ENCODE measurements at places on chromosomes 1 and 21.

DNA sequence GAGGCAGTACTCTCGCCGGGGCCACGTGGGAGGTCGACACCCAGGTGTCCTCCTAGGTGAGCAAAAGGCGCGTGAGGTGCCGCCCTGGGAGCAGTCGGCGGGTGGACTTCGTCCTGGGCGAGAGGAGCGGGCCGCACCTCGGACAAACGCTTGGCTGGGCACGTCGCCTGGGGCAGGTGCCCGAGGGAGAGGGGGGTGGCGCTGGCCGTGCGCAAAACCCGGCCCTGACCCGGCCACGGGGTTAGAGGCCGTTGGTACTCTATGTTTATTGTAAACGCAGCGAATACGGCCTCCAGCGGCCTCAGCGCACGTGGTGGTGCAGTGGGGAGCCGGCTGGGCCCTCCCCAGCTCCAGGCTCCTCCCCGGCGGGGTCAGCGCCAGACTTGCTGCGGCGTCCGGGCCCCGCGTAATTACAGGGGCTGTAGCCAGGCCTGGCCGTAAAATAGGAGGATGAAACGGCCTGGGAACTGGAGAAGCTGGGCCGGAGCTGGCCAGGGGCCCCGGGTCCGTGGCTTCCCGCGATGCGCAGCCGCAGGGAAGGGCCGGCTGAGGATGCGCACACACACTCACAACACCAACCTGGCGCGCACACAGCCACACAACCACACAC is 1.6 kb upstream of the EFNA1 start:
- no peak for DNase-seq

GRCh38 chr1:236163463-236164153 is 21.3 kb downstream of the GPR137B start:
- DNase-seq = no peak

DNA sequence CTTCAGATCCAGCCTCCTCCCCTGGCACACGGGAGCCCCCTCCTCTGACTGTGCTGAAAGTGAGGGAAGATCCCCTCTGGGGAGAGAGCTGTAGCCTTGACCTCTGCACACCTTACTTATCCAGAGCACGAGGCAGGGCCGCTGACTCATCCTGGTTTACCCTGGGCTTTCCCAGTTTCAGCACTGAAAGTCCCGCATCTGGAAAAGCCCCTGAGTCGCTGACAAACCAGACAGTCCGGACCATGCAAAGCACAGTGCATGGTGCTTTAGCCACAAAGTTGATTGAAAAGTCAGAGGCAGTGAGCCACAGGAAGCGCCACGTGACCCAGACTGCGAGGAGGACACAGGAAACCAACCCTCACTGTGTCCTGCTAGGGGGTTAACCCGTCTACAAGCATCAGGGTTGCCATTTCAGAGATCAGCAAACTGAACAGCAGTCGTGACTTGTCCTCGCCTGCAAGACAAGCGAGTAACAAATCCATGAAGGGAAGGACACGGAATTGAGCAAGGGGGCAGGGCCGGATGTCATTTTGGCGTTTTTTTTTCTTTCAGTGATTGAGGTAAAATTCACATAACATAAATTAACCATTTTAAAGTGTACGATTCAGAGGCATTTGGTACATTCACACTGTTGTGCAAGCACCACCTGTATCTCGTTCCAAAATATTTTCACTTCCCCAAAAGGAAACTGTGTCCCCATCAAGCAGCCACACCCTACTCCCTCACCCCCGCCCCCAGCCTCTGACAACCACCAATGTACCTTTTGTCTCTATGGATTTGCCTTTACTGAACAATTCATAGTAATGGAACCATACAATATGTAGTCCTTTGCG is 19.9 kb upstream of the IFNGR2 start:
- peak; percentile 80 for DNase-seq

DNA sequence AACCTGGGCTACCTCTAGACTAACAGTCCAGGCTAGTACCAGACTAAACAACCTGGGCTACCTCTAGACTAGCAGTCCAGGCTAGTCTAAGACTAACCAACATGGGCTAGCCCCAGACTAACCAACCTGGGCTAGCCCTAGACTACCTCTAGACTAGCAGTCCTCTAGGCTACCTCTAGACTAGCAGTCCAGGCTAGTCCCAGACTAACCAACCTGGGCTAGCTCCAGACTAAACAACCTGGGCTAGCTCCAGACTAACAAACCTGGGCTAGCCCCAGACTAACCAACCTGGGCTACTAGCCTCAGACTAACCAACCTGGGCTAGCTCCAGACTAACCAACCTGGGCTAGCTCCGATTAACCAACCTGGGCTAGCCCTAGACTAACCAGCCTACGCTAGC is 2.0 kb downstream of the TFF2 start:
- no peak for DNase-seq

DNA sequence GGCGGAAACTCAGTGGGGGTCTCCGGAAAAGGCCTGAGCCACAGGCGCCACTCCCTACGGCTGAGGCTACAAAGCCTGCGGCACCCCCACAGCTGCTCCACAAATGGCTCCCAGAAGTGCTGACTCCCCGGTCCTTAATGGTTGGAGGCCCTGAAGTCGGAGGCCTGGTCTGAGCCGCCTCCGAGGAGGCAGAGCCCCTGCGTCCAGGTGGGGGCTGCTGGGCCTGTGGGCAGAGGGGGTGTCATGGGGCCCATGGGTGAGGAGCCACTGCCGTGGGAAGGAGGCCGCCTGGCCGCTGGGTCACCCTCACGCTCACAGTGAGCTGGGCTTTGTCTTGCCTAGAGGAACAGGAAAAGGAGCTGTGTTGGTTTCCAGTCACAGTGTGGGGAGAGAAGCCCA is 12.4 kb upstream of the COL18A1 start:
- no peak for DNase-seq

DNA sequence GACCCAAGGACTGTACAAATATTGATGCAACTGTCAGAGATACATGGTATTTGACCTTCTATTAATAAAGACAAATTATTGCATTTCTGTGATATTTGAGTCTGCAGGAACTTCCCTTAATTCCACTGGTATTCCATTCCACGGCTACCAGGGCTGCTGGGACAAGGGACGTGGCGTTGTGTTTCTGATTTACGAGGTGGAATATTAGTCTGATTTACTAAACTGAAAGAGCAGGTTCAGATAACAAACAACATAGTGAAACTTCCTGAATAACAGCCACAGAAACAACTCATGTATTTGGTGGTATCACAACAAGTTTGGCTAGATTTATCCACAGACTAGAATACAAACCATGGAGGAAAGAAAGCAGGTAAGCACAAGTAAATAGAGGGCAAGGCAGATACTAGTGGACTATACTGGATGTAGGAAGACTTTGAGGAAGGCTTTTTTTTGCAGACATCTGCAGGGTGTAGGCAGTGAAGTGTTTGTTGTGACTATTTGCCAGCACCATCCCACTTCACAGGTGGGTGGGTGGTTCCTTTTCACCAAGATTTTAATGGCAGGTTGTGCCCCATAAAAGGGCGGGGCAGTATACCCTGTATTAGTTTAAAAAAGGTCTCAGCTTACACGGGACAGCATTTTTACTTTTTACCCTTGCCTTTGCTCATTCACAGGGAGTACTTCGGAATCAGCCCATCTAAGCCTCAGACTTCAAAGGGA is 100.4 kb downstream of the FGGY start:
- no peak for DNase-seq

DNA sequence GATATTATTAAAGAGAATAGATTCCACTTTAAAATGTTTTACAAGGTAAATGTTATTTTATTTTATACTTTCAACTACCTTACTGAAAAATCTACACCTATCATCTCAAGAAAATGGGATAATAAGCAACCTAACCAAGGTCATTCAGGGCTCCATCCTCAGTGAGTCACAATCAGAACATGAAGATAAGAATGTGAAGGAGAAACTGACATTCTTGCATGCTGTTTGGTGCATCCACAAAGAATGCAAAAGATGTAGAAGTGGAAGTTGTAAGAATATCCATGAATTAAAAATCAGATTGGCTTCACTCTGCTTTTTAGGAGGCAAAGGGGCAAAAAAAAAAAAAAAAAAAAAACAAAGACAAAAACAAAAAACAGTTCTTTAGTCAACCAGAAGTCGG is 6.5 kb downstream of the WARS2 start:
- DNase-seq = no peak

GRCh38 chr1:27521336-27521831 is 31.4 kb upstream of the WASF2 start:
- no peak for DNase-seq

DNA sequence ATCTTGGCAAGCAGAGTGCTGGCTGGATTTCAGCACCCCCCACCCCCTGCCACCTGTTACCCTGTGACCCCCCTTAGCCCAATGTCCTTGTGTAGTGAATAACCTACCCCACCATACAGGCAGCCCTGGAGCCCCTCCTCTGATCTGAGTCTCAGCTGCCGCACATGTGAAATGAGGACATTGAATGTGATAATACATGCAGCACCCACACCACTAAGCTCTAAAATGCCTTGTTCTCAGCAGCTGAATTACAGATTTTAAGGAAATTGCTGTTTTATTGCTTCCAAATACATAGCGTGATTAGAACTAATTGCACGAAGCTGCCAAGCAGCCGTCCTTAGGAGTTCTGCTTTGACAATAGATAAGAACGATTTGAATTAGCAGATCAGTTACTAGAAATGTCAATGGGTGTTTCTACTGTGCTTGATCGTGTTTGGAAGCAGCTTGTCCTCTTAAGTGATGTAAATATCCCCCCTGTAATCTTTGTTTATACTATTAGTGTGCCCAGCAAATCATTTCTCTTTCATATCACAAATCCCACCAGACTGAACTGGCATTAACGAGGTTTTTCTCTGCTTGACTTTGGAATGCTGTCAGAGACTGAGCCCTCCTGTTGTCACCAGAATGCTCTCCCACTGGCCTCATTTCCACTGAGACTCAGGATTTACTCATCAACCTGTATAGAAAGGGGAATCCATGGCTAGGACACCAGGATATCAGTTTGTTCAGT is 4.9 kb downstream of the SLAMF8 start:
- DNase-seq = no peak

- DNase-seq = no peak
Observed at GRCh38 chr21:22191581-22191980, 1193.4 kb downstream of the NCAM2 start.

DNA sequence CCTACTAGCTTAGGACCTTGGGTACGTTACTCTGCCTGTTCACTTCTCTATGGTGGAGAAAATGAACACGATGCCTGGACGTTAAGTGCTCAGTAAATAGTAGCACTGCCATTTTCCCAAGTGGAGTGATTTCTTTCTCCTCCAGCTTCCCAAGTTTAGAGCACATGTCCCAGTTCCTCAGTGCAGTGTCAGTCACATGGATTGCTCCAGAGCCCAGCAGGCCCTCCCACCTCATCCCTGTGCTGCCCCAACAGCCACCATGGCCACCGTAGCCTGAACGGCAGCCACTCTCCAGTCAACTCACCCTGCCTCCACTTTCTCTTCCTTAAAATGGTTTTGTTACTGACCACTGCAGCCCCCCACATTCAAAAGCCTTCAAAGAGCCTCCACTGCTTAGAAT is 8.5 kb downstream of the STMN1 start:
- DNase-seq = no peak

GRCh38 chr1:110542725-110543124 is 23.8 kb upstream of the KCNA10 start:
- DNase-seq = no peak

DNA sequence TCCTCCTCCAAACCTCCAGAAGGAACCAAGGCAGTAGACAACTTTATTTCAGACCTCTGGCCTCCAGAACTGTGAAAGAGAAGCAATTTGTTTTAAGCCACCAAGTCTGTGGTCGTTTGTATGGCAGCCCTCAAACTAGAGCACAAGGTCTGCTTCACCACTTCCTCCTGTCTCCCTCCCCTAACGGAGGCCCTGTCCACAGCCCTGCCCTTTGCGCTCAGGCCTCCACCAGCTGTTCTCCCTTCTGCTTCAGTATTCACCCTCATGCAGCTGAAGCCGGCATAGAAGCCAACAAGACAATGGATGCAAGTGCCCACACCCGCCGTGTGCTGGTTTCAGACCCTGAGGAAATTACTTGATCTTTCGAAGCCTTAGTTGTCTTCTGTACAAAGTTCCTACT is 364.1 kb downstream of the HHAT start:
- DNase-seq = no peak

DNA sequence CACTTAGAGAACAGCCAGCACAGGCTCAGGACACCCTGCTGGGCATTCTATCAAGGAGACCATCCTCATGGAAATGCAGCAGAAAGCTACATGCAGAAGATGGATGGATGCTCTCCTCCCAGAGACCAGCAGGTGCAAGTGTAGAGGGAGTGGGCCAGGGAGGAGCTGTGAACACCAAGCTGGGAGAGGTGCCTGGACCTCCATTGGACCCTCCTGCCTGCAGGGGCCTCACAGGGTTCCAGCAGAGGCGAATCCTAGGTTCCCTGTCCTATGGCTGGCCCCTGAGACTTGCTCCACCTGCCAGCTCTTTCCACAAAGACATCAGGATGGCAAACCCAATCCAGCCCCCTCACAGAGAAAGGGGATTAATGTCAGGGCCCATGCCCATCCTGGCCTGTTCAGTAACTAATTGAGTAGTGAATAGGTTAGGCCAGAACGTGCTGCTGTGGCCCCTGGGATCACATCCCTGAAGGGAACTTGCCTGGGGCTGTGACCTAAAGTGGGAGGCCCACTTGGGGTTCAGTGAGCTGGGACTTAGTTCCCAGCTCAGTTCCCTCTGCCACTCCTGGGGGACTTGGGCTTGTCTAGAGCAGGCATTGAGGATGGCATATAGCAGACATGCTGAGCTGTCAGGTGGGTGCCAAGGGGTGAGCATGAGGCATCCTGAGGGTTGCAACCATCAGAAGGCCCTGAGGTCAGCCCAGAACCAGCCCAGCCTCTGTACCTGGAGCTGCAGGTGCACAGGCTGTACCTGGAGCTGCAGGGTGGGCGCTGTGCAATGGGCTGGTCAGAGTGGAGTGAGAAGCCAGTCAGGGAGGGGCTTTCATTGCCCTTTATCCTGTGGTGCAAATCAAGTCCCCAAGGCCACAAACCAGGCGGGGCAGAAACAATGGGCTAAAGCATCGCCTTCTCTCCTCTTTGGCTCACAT is 22.9 kb upstream of the ZNF678 start:
- DNase-seq = no peak

- no peak for DNase-seq
Observed at GRCh38 chr1:30472009-30472408, 251.4 kb downstream of the MATN1 start.

- no peak for DNase-seq
Observed at GRCh38 chr1:98068016-98068415, 147.2 kb upstream of the DPYD start.

GRCh38 chr1:26269198-26269550 is 10.7 kb upstream of the SH3BGRL3 start:
- DNase-seq = no peak
